ENCODE measurements at places on chromosomes 11 and 22.

GRCh38 chr11:126697936-126698335 is 302.6 kb downstream of the KIRREL3 start:
- DNase-seq = no peak

- DNase-seq = no peak
Observed at GRCh38 chr22:46966846-46967245, 204.4 kb downstream of the TBC1D22A start.

DNA sequence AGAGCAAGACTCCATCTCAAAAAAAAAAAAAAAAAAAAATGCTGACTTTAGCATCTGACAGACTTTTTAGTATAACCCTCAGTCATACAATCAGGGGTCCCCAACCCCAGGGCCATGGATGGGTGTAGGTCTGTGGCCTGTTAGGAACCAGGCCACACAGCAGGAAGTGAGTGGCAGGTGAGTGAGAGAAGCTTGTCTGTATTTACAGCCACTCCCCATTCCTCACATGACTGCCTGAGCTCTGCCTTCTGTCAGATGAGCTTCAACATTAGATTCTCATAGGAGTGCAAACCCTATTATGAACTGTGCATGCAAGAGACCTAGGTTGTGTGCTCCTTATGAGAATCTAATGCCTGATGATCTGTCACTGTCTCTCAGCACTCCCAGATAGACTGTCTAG is 3.3 kb downstream of the FAM227A start:
- DNase-seq = no peak

DNA sequence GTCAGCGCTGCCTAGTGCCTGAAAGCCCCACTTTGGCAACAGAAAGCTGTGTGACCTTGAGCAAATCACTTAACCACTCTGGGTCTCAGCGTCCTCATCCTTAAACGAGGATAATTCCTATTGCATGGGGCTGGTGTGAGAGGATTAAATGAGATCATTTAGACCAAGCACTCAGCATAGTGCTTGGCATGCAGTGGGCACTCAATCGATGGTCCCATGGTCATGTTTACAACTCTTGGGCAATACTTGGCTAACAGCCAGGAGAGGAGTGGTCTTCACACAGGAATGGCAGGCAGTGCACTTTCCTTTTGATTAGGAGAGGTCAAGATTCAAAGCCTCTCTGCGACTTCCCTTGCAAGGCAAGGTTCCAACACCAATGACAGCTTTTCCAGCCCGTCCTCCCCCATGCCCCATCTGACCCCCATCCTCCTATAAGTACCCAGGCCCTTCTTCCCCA is 14.1 kb downstream of the TNKS1BP1 start:
- no peak for DNase-seq

DNA sequence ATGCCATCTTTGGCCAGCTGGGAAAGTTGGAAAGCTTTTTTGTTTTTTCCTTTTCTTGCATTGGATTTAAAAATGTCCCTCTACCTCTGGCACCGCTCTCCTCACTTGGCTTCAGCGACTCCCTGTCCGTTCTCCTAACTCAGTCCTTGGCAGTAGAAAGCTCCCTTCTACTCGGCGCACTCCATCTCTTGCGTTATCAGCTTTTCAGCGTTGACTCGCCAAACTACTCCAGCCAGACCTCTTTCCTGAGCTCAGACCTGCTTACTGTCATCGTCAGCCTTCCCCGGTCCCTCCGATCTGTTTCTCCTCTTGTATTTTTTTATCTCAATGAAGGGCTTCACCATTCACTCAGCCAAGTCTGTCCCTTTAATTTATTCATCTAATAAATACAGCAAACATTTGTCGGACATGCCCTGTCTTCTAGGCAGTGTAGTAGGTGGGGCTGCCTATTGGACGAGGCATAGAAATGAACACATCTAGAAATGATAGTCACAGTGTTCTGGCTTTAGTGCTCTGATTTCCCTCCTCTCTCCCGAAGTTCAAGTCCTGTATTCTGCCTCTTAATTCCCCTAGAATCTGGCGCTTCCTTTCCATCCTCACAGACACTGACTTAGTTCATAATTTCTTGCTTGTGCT is 839 bp downstream of the CEP164 start:
- DNase-seq = peak; percentile 40

DNA sequence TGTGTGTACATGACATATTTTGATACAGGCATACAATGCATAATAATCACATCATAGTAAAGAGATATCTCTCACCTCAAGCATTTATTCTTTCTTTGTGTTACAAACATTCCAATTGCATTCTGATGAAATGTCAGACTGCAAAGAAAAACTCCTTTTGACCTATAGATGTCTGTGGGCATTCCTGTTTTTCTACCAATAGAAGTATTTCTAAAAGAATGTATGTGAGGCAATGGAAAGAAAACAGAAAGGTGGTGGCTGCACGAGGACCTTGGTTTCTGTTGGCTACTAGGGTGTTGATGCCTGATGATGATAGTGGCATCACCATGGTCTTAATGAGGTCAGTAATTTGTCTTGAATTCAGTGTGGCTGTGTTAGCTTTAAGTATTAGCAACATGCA is 137.0 kb upstream of the ANO3 start:
- peak; percentile 51 for DNase-seq

GRCh38 chr11:20248121-20248772 is 88.0 kb upstream of the DBX1 start:
- DNase-seq = no peak

DNA sequence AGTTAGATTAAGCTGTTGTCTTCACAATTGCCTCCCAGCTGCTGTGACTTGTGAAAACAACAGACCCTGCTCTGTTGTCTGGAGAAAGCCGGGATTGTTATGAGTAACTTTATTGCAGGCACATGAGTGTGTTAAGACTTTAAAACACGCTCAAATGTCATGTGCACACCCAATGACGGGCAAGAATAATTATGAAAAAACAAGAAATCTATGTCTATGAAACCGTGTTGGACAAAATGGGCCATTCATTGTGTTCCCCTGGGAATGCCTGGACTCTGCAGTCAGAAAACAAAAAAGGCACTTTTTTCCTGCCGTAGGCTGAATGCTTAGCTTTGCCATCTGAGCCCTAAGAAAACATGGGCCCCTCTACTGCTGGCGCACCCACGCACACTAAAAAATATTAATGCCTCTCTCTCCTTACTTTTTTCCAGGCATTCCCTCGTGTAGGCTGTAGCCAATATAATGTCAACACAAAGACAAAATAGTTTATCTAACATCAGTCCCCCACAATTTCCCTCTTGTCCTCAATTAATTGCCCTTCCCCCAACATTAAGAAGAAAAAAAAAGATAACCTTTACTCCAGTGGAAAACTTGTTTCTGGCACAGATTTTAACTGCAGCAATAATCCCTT is 207.9 kb downstream of the SOX6 start:
- DNase-seq = no peak

GRCh38 chr11:103779054-103779453 is 257.4 kb upstream of the DDI1 start:
- no peak for DNase-seq

- peak; percentile 77 for DNase-seq
Observed at GRCh38 chr11:19714387-19715363, 2.0 kb downstream of the NAV2 start.

- no peak for DNase-seq
Observed at GRCh38 chr11:74826901-74827300, 78.3 kb downstream of the RNF169 start.

DNA sequence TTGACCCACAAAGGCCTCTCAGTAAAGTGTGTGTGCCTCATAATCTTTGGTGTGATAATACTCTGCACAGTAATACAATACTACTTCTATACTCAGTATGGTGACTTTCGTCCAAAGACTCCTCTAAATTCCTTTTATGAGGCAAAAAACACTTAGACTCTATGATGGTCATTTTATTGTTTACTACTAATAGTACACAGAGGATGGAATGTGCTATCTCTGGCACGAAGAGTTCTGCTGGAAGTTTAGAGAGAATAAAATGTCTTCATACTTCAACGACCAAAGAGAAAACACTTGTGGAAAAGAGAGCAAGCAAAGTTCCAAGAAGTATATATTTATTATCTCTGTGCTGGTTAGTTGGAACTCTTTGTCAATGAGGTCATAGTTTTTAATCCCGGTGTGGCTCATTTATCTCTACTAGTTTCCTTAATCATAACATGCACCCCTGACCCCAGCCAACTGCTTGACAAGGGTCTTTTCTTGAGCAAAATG is 7.5 kb upstream of the CSTF3 start:
- no peak for DNase-seq
